Esophagus mucosa (tissue), 1 donor: ENCODE measurements at places on chromosomes 12 and 14.
A peak's percentile ranks its signal among the peaks of the same experiment; 100 is the strongest.

DNA sequence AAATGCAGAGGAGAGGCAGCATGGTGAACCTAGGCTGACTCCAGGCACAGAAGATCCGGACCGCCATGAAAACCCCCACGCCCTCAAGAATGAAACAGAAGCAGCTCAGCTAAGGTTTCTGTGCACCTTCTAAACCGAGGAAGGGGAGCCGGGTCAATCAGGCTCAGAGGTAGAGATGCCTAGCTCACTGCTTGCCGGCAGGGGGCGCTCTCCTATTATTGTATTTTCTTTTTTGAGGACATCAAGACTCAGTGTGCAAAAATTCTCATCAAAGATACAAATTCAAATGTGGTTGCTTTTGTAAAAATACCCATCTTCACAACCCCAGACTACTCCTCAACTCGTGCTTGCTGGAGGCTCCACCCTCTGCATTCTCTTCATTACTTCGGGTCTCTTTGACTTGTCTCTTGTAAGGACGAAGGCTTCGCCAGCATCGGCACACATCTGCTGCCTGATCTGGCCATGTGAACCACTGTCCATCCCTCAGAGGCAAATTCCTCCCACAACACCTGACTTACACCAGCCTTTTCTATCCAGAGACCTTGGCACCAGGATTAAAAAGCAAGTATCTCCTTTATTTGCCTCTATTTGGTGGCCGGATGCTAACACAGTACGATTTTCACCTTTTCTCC, 33.4 kb upstream of the RNASE3 start:
- ATAC-seq, result peak; percentile 51

DNA sequence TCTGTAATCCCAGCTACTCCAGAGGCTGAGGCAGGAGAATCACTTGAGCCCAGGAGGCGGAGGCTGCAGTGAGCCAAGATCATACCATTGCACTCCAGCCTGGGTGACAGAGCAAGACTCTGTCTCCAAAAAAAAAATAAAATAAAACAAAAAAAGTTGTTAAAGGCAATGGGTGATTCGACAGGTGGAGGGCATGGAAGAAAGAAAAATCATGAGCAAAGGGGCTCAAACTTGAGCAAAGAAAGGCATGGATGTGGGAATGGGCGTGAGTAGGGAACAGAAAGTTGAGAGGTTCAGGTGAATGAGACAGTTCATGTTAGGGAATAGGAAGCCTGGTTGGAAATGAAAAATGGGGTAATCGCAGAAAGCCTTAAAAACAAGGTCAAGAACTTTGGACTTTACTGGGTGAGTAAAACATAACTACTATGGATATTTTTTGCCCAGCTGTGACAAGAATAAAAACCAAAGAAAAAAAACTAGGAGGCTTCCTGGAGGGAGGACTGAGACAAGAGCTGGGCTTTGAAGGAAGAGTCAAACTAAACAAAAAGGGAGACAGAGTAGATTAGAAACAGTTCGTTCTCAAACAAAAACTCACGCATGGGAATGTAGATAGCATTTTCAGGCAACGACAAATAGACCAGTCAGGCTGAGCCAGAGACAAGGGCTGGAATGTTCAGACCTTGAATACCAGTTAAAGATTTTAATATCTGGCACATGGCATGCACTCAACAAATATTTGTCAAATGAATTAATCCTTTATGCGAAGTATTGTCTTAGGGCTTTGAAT, 18.8 kb downstream of the PYM1 start:
- no peak for ATAC-seq

GRCh38 chr12:118373616-118374015, 909 bp upstream of the TAOK3 start:
- no peak for ATAC-seq

GRCh38 chr12:3246253-3246652, 169.1 kb downstream of the TSPAN9 start:
- ATAC-seq, result no peak

GRCh38 chr12:6471989-6472360, 1.5 kb upstream of the VAMP1 start:
- no peak for ATAC-seq

DNA sequence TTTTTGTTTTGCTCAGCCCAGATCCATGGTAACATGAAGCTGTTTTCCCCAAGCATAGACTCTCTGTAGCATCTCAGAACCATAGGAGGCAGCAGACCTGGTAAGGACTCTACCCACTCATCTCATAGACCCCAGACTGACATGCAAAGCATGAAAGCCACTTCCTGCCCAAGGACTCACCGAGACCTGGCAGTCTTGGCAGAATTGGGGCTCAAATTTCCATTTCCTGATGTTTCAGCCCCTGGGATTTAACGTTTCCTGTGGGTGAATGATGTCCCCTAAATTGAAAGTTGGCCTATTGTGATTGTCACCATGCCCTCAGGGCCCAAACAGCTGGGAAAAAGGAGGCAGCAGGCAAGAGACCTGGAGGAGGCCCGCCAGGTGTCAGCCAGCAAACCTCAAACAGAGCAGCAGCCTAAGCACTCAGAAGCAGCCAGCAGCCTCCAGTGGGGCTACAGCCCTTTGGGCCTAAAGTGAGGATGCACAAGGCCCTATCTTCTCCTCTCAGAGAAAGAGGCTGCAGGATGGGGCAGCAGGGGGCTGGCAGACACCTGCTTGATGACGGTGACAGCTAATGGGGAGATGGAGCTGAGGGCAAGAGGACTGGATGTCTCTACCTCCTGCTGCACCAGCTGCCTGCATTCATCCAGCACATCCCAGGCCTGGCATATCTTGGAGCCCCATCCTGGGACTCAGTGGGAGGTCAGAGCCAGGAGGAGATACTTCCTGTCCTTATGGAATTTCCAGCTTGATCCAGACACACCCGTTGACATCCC, 8.5 kb downstream of the KRT85 start:
- ATAC-seq, result no peak

GRCh38 chr12:131226345-131227265, 272.9 kb downstream of the ADGRD1 start:
- no peak for ATAC-seq

DNA sequence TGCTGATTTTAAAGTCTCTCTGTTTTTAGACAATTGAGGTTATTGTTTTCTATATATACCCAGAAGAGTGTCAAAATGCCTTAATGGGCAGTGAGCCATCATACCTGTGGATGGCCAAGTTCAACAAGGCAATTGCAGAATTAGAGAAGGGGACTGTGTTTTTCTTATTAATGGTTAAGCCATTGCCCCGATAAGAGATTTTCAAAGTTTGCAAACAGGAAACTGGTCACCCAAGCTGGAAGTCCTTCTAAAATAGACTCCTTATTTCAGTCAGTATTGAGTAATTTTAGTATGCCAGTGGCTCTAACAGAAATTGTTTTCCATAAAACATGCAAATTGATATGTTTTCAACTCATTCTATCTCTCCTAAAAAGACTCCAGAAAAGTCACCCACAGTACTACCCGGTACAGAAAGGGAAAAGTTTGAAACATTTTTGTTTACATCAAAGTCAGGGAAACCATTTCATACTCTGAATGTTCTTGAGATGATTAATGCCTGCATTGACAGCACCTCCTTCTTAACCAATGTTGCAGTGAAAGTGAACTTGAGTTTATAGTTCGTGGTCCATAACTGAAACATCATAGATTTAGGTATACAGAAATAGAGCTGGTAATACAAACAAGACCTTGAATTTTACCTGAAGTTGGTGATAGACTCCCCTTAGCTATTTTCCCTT, 191.1 kb downstream of the TMX1 start:
- no peak for ATAC-seq
